ENCODE measurements at places on chromosomes 5 and 9.

DNA sequence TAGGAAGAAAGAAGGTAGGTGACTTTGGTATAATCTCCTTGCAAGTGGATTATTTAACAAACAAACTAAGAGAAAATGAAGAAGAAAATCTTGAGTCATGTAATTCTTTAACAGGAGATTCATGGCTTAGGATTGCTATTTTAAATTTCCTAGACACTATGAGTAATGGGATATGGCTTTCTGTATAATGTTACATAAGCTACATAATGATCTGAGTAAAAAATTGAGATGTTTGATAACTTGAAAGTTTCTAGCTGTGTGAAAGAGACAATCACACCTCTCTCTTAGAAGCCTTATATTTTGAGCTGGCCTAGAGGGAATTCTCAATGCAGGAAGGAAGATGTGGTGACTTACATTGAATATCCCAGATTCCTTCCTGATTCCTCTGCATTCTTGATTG is 92.5 kb downstream of the CDH9 start:
- DNase-seq: peak; percentile 50

GRCh38 chr5:3489239-3489843 is 106.3 kb upstream of the IRX1 start:
- no peak for DNase-seq

GRCh38 chr9:95498641-95499040 is 18.1 kb downstream of the PTCH1 start:
- no peak for DNase-seq

DNA sequence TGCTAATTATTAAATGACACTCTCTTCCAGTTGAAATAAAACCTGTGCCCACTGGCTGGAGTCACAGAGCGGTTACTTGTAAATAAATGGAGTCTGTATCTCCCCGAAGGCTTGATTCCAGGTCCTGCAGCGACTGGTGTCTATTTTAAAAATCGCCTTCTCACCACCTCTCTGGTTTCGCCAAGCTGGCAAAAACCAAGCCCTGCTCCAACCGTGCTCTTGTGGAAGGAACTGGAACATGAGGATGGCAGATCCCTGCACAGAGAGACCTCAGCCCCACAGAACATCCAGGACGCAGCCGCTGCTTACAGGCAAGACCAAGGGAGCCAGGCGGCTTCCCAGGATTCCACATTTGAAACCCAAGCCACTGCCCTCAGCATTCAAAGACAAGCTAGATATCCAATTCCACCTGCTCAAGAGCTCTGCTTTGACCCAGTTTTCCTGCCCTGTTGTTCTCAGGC is 15.0 kb downstream of the SEMA4D start:
- DNase-seq: no peak

DNA sequence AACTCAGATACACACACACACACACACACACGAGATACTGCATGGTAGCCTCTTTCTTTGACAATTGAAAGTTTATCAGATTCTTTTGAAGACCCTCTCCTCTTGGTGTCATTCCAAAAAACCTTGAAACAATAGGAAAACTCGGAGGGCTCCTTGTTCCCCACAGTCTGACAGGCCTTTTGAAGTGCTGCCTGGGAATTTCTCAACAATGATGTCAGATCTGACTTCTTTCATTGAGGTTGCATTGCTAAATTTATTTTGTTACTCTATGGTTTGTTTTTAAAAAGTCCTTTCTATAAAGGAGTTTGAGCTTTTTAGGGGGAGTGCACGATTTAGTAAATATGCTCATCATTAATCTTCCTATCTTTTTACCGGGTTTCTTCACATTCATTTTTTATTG is 583.9 kb downstream of the SEMA5A start:
- no peak for DNase-seq

All from HS-5 (cell line).